NCI-H2081 treated with DMSO at 0.1 percent for 48 hours (cell line): ENCODE measurements at places on chromosomes 4 and X.

DNA sequence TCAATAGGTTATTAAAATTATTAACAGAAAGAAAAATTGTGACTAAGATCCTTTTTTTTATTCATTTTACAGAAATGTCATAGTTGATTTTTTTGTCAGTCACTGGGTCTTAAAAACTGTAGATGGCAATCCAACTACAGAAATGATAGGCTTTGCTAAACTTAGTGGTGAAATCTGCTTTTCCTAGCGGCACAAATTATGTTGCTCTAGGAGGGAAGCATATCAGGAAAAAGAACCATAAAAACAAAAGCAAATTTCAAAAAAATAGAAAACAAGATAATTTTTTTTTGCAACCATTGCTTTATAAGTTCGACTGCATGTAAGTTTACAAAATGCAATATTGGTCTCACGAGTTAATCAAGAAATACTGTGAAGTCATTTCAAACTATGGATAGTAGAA is 443.5 kb upstream of the IGFBP7 start:
- DNase-seq, result no peak

DNA sequence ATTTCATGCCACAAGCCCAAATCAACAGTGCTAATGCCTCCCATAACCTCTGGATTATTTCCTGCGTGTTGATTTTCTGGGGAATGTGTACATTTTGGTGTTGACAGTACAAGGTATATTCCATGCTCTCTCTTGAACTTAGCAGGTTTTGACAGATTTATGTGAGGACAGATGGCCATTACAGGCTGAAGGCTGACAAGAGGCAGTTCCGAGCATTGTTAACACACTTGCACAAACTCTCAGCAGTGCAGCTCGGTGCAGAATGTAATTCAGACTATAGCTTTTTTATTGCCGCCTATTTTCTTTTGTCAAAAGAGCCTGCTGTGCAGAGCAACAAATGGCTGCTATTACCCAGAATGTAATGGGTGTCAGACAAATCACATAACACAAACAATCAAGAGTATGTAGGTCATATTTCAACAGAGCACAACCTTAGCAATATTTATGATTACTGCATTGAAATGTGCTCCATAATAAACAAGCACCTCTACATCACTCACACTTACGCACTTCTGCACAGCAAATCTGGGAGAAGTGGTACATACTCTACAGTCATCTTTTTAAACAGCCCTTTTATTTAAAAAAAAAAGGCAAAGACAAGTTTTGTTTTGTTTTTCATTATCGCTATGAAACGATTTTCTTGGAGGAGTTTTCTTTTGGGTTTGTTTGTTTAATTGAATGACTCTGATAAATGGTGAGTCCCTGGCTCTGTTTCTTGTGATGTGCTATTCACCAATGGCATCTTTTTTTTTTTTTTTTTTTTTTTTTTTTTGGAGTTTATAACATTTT is 71.6 kb downstream of the PPARGC1A start:
- peak; percentile 93 for DNase-seq

GRCh38 chr4:48296365-48296764 is 26.7 kb upstream of the TEC start:
- no peak for DNase-seq

DNA sequence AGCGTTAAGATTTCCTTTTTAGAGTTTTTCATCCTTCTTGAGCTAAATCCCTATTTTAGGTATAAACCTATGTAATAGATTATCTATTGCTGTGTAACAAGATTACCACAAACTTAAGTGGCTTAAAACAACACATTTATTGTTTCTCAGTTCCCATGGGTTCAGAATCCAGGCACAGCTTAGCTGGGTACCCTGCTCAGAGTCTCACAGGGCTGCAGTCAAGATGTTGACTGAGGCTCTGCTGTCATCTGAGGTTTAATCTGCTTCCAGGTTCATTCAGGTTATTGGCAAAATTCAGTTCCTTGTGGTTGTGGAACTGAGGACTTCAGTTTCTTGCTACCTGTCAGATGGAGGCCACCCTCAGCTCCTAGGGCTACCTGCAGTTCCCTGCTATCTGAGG is 60.9 kb downstream of the GK start:
- DNase-seq, result no peak

- no peak for DNase-seq
These were observed 17.8 kb upstream of the CPEB2 start for GRCh38 chr4:14984448-14984847.

- no peak for DNase-seq
These were observed 37.9 kb downstream of the EREG start for GRCh38 chr4:74402692-74403456.

- peak; percentile 20 for DNase-seq
These were observed 811 bp downstream of the FLNA start for GRCh38 chrX:154373340-154374306.

DNA sequence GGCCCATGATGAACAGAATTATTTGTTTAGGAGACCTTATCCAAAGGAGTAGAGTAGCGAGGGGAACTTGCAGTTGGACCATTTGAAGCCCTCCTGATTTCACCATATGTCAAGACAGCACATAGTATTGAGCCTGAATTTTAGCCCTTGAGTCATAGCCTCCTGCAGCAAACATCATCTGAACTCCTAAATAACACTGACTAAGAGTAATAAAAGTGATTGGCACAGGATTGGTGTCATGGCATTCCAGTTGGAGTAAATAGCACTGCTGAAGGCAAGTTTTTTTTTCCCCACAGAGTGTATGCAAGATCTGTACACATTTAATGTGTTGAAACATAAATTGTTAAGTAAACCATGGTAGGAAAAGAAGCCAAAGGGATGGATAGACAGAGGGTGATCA is 89.0 kb downstream of the COMMD8 start:
- DNase-seq, result no peak

DNA sequence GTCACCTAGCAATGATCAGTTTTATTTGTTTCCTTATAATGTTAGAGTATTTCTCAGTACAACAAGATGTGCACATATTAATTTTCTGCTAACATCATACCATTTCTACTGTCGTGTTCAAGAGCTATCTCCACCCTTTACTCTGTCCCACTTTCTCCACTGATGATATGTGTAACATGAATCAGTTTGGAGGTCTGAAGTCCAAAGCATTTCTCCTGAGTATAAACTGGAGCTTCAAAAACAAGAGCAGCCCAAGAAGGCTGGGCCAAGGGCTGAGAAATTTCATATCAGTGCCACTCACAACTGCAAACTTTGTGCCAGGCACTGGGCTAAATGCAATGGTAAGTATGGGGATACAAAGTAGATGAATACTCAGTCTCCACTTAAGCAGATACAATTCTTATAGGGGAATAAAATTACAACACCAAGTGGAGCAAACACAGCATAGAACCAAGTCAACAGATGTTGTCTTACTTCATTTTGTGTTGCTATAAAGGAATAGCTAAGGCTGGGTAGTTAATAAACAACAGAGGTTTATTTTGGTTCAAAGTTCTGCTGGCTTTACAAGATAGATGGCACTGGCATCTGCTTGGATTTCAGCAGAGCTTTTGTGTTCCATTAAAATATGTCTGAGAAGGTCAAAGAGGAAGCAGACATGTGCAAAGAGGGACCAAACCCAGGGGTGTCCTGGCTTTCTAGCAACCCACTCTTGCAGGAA is 44.2 kb downstream of the AMELX start:
- no peak for DNase-seq

GRCh38 chr4:1246901-1247863 is 1.7 kb downstream of the CTBP1 start:
- DNase-seq, result no peak

GRCh38 chr4:137735561-137736104 is 203.3 kb upstream of the PCDH18 start:
- no peak for DNase-seq

GRCh38 chrX:10158279-10159144 is 1.7 kb downstream of the CLCN4 start:
- DNase-seq, result no peak

DNA sequence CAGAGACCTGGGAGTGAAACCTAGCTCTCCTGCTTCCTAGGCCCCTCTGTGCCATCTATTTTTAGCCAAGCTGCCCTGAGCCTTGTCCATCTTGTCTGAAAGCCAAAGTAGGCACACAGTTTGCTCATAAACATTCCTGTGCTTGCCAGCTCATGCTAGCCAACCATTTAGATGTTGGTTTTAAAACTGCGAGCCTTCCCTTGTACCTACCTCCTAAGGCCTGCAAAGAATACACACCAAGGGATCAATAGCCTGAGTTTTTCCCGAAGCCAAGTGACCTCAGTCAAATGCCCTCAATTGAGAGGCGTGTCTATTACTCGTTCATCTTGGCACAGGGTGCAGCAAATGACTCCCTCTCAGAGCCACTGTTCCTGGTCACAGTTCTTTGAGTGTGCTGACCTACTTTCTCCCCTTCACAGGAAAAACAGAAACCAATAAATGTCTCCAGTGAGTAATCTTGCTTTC is 48.5 kb downstream of the ZCCHC12 start:
- no peak for DNase-seq

DNA sequence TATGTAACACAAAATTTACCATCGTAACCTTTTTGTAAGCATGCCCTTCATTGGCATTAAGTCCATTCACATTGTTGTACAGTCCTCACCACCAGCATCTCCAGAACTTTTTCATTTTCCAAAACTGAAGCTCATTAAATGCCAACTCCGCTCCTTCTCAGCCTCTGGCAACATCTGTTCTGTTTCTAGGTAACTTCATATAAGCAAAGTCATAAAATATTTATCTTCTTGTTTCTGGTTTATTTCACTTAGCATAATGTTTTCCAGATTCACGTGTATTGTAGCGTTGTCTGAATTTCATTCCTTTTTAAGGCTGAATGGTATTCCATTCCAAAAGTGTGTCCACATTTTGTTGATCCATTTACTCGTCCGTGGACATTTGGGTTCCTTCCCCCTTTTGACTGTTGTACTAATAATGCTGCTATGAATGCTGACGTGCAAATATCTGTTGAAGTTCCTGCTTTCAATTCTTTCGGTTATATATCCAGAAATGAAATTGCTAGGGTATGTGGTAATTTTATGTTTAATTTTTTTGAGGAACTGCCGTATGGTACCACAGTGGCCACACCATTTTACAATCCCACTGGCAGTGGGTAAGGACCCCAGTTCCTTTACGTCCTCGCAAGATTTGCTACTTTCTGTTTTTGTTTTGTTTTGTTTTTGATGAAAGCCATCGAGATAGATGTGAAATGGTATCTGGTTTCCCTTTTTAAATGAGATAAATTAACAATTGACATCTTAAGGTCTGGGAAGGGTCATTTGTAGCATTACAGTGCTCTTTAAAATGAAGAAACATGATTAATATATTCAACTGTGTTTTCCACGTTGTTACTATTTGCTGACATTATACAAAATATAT is 63.4 kb downstream of the PTTG2 start:
- DNase-seq, result no peak

DNA sequence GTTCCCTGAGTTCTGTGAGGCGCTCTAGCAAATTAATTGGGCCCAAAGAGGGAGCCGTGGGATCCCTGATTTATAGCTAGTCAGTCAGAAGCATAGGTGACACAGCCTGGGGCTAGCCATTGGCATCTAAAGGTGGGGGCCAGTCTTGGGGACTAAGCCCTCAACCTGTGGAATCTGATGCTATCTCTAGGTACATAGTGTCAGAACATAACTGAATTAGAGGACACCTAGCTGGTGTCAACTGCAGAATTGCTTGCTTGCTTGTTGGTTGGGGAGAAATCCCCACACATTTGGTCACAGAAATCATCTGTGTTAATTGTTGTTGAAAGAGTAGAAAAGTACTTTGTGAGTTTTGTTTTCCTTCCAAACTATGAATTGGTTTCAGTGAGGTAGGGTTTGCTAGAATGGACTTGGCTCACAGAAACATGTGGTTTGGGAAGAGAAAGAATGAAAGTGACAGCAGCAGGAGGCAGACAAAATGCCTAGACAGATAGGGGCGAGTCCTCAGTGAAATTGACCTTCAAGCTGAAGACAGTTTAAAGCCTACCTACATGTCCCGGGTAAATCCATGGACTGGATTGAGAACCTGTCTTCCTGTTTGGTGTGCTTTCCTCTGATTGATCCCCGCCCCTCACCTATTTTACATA is 12.8 kb upstream of the GPR82 start:
- DNase-seq, result no peak

DNA sequence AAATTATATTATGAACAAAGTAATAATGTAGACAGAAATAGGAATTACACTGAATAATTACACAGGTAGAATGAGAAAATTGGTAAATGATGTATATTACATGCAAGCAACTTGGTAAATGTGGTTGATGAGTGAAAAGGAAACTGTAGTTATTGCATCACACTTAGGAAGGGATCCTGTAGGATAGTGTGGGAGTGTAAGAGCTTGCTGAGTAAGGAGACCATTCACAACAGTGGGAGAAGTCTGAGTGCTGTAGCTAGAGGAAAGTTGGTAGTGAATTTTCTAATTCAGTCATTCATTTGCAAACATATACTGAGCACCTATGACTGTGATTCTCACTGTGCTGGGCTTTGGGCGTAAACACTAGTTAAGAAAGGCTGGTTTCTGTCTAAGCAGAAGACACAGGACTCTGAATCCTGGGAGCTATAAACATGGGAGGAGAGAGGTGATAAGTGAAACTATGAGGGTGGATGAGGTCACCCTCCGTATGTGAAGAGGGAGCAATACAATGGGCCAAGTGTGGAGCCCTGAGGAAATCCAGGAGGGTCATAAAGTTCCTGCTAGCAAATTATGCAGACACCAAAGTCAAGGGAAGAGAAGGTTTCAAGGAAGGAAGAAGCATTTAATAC is 14.2 kb upstream of the CPE start:
- DNase-seq, result no peak

GRCh38 chr4:56941403-56941802 is 33.7 kb downstream of the REST start:
- no peak for DNase-seq

DNA sequence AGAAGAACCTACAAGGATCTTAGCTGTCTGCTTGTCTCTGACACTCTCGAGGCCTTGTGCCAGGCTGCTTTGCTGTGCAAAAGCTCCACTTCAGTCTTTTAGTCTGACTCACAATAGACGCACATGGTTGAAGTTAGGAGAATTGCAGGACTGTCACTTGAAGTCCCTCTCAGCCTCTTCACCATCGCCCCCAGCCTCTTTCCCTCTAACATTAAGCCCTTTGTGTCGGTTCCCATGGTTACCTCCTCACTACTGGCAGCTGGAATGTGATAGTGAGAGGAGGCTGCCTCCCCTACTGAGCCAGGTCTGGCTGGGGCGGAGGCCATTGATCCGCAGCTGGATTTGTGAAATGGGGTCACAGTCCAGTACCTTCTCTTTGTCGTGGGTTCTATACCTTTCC is 201.8 kb downstream of the SOWAHB start:
- DNase-seq, result no peak
